ENCODE measurements at places on chromosomes 11 and 22. TPM values are rescaled to one million over a fixed set of nuclear protein-coding genes. Genes with fewer than 3 reads are reported as not detected.

The OPCML gene
- 1.5 TPM for total RNA-seq

The SCGB1A1 gene
- 1.6 TPM for total RNA-seq

The UBASH3B gene
- 22.6 TPM for total RNA-seq

The HEPHL1 gene
- total RNA-seq: 0.13 TPM

The VSIG10L2 gene
- not detected for total RNA-seq

The MOGAT2 gene
- total RNA-seq: 0.11 TPM

The FOLR3 gene
- 0.25 TPM for total RNA-seq

The SSTR3 gene
- 0.22 TPM for total RNA-seq

GRCh38 chr11:72721689-72722049 lies 30.5 kb downstream of the ARAP1 start:
- H3K27ac ChIP-seq: peak overlapping the region; percentile 95
- H3K36me3 ChIP-seq: no peaks in the 10 kb centered on the region
- DNase-seq: no peak
- H3K4me1 ChIP-seq: peaks cover 9% of the 10 kb centered on the region
- no peaks in the 10 kb centered on the region for H3K27me3 ChIP-seq

GRCh38 chr11:132772703-132773545 lies 759.4 kb downstream of the OPCML start:
- no peak overlapping the region for H3K4me3 ChIP-seq
- no peak for DNase-seq
- H3K4me1 ChIP-seq: peaks cover 46% of the 10 kb centered on the region
- no peaks in the 10 kb centered on the region for H3K27me3 ChIP-seq
- no peak overlapping the region for H3K27ac ChIP-seq

GRCh38 chr11:14642873-14643696 lies 519 bp upstream of the PDE3B start:
- no peaks in the 10 kb centered on the region for H3K36me3 ChIP-seq
- H3K4me3 ChIP-seq: peak overlapping the region; percentile 47
- peaks cover 27% of the 10 kb centered on the region for H3K4me1 ChIP-seq
- DNase-seq: no peak

DNA sequence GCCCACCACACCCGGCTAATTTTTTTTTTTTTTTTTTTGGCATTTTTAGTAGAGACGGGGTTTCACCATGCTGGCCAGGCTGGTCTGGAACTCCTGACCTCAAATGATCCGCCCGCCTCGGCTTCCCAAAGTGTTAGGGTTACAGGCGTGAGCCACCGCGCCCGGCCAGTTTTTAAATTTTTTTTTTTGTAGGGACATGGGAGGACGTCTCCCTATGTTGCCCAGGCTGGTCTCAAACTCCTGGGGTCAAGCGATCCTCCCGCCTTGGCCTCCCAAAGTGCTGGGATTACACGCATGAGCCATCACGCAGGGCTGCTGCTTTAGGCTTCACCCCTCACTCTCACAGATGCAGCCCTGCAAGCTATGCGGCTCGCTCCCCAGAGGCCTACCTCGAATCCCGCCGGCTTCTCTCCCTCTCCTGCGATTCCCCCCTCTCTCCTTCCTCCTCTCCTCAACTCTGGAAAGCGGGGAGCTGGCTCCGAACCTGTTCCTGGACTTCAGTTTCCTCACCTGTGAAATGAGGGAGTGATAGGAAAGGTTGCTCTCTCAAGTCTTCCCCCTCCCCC lies 926 bp downstream of the CCDC157 start:
- H3K4me3 ChIP-seq: peak overlapping the region; percentile 95
- peaks cover 30% of the 10 kb centered on the region for H3K4me1 ChIP-seq
- H3K27me3 ChIP-seq: no peaks in the 10 kb centered on the region
- H3K36me3 ChIP-seq: peaks cover 13% of the 10 kb centered on the region

DNA sequence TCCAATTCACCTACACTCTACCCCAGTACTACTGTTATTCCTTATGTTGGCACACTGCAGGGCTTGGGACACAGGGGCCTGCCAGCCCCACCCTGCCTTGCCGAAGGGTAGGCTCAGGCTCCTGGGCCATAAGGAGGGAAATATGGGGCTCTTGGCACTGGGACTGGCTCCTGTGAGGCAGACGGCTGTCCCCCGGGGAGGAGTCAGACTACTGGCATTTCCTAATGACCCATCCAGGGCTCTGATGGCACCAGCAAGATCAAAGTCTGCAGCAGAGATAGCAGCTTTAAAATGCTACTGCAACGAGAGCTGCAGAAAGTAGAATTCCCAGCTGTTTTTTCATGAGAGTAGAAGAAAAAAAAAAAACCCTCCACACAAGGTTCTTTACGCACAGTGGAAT lies 42.2 kb upstream of the CYP2D6 start:
- H3K27me3 ChIP-seq: no peaks in the 10 kb centered on the region
- DNase-seq: no peak
- H3K4me1 ChIP-seq: peaks cover 35% of the 10 kb centered on the region

GRCh38 chr11:44813401-44813800 lies 86.6 kb downstream of the TSPAN18 start:
- H3K36me3 ChIP-seq: peaks cover 6% of the 10 kb centered on the region
- H3K27me3 ChIP-seq: no peaks in the 10 kb centered on the region
- no peak overlapping the region for H3K4me3 ChIP-seq
- no peak for DNase-seq

GRCh38 chr22:25598609-25599008 lies 34.1 kb downstream of the GRK3 start:
- H3K27ac ChIP-seq: no peak overlapping the region
- DNase-seq: no peak
- peaks cover 16% of the 10 kb centered on the region for H3K4me1 ChIP-seq
- no peak overlapping the region for H3K4me3 ChIP-seq
- H3K27me3 ChIP-seq: no peaks in the 10 kb centered on the region

DNA sequence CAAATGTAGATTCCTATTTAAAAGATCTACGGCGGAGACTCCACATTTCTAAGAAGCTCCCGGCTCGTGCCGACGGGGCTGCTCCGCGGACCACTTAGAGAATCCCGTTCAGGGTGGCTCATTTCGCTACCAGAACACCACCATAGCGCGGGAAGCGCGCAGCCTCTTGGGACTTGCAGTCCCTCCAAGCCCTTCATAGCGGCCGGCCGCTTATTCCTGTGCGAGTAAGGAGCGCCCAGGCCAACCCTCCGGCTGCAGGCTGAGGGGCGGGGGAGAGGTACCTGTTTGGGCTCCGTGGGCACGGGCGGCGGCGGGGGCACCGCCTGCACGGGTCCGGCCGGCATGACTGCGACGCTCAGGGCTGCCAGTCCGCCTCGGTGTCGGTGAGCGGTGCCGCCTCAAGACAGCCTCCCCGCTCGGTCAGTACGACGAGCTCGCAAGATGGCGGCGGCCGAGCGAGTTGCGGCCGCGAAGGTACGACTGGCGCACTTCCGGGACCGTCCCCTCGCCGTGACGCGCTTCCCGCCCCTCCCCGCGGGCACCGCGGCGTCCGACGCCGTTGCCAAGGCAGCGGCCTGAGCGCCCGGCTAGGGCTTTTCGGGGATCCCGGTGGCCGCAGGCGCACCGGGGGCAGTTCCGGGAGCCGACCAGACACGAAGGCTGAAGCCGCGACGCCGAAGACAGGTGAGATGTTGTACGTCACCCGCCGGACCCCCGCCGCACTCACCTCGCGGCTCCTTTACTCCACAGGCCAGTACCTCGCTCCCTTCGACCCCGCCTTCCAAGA lies at the start of the genes CCDC157 and SF3A1:
TSS of gene CCDC157 (plus strand) at position 559 of the 787 bp plus-strand sequence. CDS start 8,994 bp downstream, outside the sequence.
TSS of gene SF3A1 (minus strand) at position 446 of the 787 bp plus-strand sequence. CDS start at position 344, 102 bp downstream.
- H3K27me3 ChIP-seq: no peaks in the 10 kb centered on the region
- H3K27ac ChIP-seq: peak within 1 kb of the TSS; percentile 95
- H3K4me1 ChIP-seq: peaks cover 20% of the 10 kb centered on the region
- DNase-seq: peak; percentile 91
- peaks cover 24% of the 10 kb centered on the region for H3K36me3 ChIP-seq

DNA sequence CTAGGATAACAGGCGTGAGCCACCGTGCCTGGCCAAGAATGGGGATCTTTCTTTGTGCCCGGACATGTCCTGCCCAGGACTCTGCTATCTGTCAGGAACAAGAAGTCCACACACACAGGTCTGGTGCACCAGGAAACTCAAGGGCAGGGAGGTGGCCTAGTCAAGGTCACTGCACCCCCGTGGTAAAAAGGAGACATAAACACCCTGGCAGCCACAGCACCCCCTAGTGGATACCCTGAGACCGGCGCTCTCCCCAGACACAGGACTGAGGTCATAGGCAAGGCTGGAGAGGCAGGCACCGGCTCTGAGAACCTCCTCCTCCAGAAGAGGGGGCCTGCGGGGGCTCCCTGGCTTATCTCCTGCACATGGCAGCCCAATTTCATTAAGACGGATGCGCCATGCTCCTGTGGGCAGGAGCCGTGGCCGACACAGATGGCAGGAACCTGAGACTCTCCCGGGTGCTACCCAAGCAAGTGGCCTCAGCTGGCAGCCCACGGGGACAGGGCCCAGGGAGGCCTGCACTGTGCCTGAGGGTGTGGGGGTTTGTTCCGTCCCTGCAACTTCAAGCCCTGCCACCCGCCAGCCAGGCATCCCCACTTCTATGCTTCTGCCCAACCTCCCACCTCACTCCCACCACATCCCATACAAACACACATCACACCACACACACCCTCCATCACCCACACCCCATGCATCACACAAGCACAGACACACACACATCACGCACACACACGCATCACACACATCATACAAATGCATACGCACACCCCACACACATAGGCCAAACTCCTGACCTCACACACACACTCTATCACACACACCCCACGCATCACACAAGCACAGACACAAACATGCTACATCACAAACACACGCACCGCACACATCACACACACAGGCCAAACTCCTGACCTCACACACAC lies 19.6 kb downstream of the MACROD1 start:
- peaks cover 20% of the 10 kb centered on the region for H3K27me3 ChIP-seq
- no peak overlapping the region for H3K4me3 ChIP-seq
- H3K27ac ChIP-seq: 0 out of 2 replicates have a peak overlapping the region, but pooled peaks have one; percentile 32

DNA sequence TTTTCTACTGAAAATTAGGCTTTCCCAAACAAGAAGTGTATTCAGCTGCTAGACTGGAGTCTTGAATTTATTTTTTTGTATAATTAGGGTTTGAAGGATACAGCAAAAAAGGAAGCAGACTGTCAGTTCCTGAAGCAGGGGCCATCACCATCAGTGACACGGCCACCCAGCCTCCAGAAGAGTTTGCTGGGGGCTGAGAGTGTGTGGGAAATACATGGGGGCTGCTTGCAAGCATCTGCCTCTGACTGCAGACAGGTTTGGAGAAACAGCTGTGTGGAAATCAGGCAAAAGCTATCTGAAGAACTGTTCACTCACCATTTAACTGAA lies 23.0 kb downstream of the FZD4 start:
- H3K4me3 ChIP-seq: no peak overlapping the region
- no peaks in the 10 kb centered on the region for H3K27me3 ChIP-seq
- H3K36me3 ChIP-seq: no peaks in the 10 kb centered on the region

DNA sequence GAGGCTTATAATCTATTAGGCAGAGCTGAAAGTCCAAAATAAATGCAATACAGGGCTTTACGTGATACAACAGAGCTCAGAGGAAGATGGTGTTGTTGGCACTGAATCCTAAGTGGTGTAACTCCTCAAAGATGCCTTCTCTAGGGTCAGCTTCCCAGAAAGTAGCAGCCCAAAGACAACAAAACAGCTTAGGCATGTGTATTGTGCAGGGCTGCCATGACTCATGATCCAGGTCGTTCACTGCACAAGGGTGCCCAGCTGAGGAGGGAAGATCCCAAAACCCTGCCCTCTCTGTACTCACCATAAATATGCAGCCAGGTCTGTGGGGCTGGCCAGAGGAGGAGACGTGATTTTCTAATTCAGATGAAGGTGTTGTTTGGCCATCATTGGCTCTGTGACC lies 59.4 kb upstream of the NNMT start:
- peaks cover 12% of the 10 kb centered on the region for H3K4me1 ChIP-seq
- peaks cover 7% of the 10 kb centered on the region for H3K27me3 ChIP-seq
- H3K36me3 ChIP-seq: no peaks in the 10 kb centered on the region
- no peak overlapping the region for H3K4me3 ChIP-seq

DNA sequence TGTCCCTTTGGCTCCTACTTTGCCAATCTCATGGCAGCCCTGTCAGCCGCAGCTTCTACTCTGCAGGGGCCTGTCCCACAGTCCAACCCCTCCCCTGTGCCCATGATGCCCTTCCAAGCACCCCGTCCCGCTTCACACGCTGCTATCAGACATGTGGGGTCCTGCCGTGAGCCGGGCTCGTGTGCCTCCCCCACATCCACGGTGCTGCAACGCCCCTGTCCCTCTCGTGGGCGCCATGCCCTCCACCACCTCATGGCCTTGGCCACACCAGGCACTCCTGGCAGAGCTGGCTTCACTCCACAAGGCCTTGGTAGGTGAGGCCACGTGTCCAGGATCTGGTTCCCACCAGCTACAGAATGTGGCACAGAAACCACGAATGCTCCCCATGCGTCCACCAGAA lies 23.0 kb downstream of the CHID1 start:
- H3K4me3 ChIP-seq: no peak overlapping the region
- H3K4me1 ChIP-seq: no peaks in the 10 kb centered on the region
- H3K27ac ChIP-seq: no peak overlapping the region

DNA sequence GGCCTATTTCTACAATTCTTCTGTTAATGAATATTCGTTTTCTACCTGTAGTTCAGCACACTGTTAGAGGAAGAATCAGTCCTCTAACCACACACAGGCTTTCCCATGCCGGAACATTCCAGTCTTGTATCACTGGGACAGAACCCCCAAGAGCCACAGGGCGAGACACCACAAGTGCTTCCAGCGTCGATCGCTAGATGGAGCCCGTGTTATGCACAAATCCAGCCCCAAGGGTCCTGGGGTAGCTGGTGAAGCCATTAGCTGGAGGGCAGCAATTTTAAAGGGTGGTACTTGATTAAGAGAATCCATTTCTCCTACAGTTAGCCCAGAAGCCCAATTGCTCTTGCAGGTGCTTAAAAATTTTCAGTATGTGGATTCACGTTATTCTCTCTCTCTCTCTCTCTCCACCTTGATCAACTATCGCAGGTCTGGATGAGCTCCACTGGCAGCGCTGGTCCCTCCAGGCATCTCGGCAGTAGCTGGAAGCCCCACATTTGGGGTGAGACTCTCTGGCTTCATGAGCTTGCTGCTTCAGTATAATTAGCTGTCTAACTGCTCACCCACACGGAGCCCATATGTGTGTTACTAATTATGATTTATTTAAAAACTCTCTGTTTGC lies 148.2 kb upstream of the SNX19 start:
- H3K27me3 ChIP-seq: 0 out of 2 replicates have a peak, but pooled peaks cover 3% of the 10 kb centered on the region
- H3K4me1 ChIP-seq: peaks cover 43% of the 10 kb centered on the region
- H3K36me3 ChIP-seq: peaks cover 6% of the 10 kb centered on the region
- peak; percentile 91 for DNase-seq

DNA sequence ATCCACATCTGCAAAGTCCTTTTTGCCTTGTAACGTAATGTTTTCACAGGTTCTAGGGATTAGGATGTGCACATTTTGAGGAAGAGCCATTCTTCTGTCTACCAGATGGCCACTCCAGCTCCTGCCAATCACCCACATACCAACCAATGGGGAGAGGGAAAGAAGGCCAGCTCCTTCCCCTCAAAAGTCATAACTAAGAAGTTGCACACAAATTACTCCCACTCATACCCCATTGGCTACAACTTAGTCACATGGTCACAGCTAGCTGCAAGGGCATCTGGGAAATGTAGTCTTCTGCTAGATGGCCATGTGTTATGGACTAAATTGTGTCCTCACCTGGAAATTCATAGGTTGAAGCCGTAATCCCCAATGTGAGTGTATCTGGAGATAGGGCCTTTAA lies 15.4 kb upstream of the MYOD1 start:
- H3K27me3 ChIP-seq: peaks cover 14% of the 10 kb centered on the region
- H3K36me3 ChIP-seq: peaks cover 6% of the 10 kb centered on the region
- DNase-seq: no peak
- no peak overlapping the region for H3K27ac ChIP-seq
- H3K4me3 ChIP-seq: no peak overlapping the region
